ENCODE measurements at places on chromosomes 5 and 9. TPM values are rescaled to one million over a fixed set of nuclear protein-coding genes. Genes with fewer than 3 reads are reported as not detected.

DNA sequence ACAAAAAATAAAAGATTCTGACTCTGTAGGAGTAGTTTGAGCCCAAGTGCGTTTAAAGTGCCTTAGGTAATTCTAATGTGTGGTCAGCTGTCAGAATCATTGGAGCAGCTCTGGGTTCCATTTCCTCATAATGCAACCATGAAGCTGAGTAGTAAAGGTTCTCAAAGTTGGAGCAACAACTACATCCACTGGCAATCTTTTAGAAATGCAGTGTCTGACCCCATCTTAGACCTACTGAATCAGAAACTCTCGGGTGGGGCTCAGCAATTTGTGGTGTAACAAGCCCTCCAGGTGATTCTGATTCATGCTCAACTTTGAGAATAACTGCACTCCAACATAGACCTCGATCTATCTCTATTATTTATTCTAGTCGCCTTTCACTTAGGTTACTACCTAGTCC is 7.6 kb upstream of the ALDH1A1 start:
- DNase-seq = no peak

- no peak for DNase-seq
Measured at GRCh38 chr9:20023961-20024571, 235.2 kb upstream of the SLC24A2 start.

GRCh38 chr9:85523202-85523601 is 218.6 kb downstream of the AGTPBP1 start:
- no peak for DNase-seq

- DNase-seq = peak; percentile 14
Measured at GRCh38 chr5:116176121-116176520, 91.3 kb downstream of the COMMD10 start.

DNA sequence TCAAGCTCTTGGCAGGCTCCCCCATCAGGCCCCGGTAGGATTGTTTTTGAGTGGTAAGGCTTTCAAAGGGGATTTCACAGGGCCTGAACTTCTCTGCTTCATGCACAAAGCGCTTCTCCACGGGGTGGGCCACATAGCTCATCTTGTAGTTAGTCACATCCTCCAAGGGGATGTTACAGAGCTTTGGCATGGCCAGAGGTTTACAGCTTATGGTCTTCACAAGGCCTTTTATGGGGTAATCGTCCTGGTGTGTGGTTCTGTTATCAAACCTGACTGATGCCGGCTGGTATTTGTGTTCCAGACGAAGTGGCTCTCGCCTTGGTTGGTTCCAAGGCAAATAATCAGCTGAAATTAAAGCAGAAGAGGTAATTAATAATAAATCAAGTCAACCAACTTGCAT is 104.3 kb downstream of the SAXO1 start:
- no peak for DNase-seq

DNA sequence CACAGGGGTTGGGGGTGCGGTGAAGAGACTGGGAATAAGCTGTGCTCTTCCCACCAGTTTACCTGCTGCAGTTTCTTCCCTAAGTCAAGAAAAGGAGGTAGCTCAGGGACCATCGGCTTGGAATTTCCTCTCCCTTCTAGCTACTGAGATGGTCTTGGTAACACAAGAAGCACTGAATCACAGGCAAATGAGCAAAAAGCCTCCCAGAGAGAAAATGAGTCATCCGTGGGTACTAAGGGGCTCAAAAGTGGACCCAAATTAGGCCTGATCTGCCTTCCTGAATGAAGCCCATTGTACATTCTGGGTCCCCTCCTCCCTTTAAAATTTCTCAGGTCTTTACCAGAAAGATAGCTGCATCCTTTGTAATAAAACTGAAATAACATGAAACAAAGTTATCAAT is 49.9 kb downstream of the PTPN3 start:
- DNase-seq = no peak

GRCh38 chr5:121725450-121725849 is 126.2 kb upstream of the FTMT start:
- peak; percentile 21 for DNase-seq

DNA sequence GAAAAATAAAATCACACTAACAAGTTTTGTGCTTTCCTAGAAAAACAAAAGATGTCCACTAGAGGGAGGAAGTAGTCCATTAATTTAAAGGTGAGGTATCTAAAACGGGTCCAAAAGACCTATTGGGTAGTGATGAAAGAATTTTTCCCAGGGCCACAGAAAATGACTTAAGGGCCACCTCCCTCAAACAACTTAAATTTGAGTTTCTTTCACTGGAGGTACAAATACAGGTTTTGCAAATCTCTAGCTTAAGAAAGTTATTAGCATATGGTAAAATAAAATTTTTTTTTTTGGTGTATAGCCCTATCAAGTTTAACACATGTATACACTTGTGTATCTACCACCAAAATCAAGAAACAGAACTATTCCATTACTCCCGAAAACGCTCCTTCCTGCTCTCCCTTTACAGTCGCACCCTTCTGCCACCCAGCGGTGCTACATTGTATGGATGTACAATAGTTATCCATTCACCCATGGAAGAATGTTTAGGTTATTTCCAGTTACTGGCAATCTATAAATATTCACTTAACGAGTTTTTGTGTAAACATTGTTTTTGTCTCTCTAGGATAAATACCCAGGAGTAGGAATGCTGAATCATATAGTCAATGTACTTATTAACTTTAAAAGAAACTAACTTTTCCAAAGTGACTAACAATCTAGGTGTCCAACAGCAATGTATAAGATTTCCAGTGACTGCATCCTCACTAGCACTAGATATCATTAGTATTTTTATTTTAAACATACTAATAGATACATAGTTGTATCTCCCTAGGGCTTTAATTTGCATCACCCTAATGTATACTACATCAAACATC is 21.9 kb downstream of the DEPDC1B start:
- peak; percentile 82 for DNase-seq

DNA sequence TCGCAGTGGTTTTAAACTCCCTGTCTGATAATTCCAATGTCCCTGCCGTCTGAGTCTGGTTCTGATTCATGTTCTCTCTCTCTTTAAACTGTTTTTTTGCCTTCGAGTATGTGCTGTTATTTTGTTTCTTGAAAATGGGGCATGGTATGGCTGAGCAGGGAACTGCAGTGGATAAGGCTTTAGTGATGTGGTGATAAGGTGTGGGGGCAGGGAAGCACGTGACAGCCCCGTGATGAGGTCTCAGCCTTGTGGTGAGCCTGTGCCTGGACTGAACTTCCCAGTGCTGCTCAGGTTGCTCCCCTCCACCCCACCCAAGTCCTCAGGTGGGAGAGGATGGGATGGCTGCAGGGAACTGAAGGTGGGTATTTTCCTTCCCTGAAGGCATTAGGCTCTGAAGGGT is 5.5 kb upstream of the ZNF354B start:
- no peak for DNase-seq

DNA sequence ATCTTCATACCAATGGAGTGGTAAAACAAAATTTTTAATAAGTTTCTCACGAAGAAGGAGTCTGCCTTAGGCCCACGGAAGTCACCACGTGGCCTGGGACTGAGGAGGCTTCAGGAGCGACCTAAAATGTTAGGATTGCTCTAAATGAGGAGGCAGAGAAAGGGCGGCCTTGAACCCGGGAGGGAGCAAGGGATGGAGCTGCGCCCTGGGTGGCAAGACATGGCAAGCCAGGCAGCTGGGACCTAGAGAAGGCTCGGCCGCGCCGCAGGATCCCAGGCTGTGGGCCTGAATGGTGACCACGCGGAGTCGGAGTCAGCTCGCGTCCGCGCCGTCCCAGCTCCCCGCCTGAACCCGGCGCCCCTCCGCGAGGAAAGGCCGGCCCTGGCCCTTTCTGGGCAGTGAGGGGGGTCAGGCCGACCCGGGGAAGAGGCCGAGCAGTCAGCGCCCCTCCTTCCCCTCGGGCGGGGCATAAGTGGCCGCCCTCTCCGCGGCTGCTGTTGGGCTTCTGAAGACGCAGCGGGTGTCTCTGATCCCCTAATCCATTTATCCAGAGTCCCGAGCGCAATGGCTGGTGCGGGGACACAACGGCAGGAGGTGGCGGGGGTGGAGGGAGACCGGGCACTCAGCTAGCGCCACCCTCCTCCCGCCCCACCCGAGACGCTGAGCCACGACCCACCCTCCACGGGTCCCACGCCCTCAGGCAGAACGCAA is 10.6 kb downstream of the IRX1 start:
- no peak for DNase-seq

GRCh38 chr5:39794513-39795210 is 369.9 kb upstream of the DAB2 start:
- DNase-seq = no peak

DNA sequence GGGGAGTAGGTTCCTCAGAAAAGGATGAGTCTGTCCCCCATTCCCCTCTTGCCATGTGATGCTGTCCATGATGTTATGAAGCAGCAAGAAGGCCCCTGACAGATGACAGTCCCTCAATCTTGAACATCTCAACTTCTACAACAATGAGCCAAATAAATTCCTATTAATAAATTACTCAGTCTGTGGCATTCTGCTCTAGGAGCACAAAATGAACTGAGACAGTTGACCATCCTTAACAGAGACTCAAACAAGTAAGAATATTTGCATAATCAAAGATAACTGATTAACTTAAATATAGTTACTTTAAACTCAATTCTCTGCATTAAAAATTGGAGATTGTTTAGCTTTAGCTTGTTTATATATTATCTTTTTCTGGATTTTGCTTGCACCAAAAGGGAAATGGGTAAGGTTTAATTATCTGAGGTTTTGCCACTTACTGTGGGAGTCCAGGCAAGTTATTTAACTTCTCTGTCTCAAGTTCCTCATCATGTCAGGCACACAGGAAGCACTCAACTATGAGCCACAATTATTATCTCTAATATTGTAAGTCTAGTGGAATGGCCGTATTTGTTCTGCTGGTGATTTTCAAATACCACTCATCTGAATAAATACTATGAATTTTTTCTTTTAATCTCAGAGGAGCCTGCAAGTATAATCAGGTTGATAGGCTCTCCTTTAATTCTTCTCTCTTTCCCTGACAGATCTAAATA is 162.9 kb downstream of the TSSK1B start:
- peak; percentile 27 for DNase-seq

- DNase-seq = no peak
Measured at GRCh38 chr5:141479776-141480175, 4.0 kb downstream of the PCDHGC3 start.

DNA sequence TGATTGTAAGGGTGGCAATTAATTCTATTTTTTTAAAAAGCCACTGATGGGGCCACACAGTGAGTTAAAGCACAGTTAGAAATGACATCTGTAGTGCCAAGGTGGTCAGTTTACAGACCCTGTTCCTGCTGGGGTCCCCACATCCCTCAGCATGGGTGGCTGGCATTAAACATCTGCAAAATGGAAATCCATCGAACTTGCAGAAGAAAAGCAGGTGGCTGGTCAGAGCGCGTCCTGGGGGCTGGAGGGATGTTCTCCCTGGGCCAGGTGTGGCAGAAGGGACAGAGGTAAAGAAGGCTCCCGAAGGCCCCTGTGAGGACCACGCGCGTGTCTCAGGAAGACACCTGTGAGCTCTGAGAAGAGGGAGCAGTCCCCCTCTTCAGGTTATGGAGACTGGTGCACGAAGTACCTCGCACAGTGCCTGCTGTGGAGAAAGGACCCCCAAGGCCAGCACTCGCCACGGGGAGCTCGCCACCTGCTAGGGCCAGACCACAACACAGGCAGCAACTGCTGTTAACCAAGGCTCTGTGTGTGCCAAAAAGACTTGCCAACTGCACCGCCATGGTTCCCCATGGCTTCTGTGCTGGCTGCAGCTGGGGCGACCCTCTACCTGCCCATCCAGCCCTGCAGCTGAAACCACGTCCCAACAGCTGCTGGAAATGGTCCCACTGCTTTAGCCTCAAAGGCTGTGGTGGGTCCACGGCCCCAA is 65.2 kb downstream of the RASGEF1C start:
- no peak for DNase-seq

GRCh38 chr5:166883016-166883415 is 1408.4 kb upstream of the WWC1 start:
- DNase-seq = peak; percentile 50

DNA sequence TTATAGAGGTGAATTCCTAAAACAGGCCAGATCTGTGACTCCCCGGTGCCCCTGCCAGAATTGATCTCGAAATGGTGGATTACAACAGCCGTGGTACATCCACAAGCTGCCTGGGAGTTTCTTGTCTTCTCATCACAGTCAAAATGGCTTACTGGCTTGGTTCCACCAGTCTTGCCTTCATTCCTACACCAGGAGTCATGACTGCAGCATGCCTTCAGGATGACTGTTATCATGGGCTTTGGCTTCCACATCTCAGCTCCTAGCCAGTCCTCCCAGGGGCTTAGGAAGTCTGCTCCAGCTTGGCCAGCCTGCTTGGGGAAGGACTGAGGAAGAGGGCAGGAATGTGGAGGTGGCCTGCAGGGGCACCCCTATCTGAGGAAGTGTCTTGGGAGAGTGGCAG is 132.9 kb upstream of the NR3C1 start:
- peak; percentile 88 for DNase-seq

Gene FBXL7
- total RNA-seq = not detected

Gene LIX1
- not detected for total RNA-seq

Gene GFI1B
- not detected for total RNA-seq

Gene TAF11L10
- not detected for total RNA-seq

Gene CAMK4
- 0.55 TPM for total RNA-seq

Gene UBQLN1
- total RNA-seq = 105 TPM

Gene LMAN2
- total RNA-seq = 310 TPM

Gene LAMC3
- total RNA-seq = 4.6 TPM

Gene DROSHA
- total RNA-seq = 84.1 TPM

Gene PDGFRB
- 0.66 TPM for total RNA-seq

Gene NEUROG1
- total RNA-seq = not detected

Gene ITK
- total RNA-seq = 0.58 TPM

Gene FOXD4L5
- 0.04 TPM for total RNA-seq

Gene DDX4
- total RNA-seq = not detected

Data from PC-3 (cell line).